ENCODE measurements at places on chromosomes 1 and 21.

DNA sequence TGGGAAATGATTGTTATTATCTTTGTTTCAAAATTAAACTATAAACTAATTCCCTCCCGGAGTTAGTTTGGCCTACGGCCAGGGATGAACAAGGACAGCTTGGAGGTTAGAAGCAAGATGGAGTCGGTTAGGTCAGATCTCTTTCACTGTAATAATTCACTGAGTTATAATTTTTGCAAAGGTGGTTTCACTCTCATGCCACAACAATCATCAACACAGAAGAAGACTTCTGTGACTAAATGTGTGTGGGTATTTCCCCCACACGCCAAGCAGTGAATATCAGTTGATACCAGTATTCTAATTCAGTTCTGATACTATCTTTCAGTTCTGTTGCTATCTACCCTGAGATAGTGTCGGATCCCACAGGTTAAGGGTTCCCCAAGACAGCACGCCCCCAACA lies 215.1 kb downstream of the S1PR1 start:
- no peak for DNase-seq

DNA sequence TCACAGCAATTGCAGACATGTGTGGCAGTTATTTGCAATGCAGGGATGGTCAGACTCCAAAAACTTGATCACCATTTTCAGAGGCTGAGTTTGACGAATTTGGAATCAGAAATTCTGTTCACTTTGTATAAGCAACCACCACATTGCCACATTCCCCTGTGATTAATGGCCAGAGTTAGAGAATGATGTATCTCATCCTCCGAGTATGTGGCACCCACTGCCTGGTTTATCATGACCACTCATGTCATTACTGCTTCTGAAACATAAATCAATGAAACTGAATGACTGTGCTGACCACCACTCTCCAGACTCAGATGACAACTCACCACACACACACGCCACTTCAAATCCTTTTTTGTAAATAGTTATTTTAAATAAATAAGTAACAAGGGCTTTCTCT lies 66.6 kb upstream of the CACHD1 start:
- DNase-seq = no peak

GRCh38 chr21:31052489-31053142 lies 14.3 kb upstream of the KRTAP19-8 start:
- DNase-seq = no peak

GRCh38 chr1:12397462-12398450 lies 167.9 kb downstream of the VPS13D start:
- no peak for DNase-seq

DNA sequence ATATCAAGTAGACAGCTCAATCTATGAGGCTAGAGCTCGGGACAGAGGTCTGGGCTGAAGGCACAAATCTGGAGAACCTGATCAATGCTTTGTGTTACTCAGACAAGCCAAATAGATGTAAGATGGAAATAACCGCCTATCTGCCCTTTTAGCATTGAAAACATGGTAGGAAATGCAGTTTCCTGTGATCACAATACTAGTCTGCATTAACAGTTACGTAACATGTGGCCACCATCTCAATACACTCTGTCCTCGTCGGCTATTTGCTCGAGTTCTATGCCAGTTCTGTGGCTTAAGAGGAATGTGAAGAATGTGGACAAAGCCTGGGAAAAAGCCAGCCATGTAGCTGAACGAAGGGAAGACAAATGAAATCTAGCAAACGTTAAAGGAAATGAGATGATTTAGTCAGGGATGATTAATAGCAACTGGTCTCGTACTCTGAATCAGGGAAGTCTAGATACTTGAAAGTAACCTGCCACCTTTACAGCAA lies 73.3 kb downstream of the HSF2BP start:
- peak; percentile 75 for DNase-seq

GRCh38 chr1:178389441-178389840 lies 107.3 kb downstream of the CLEC20A start:
- DNase-seq = no peak

DNA sequence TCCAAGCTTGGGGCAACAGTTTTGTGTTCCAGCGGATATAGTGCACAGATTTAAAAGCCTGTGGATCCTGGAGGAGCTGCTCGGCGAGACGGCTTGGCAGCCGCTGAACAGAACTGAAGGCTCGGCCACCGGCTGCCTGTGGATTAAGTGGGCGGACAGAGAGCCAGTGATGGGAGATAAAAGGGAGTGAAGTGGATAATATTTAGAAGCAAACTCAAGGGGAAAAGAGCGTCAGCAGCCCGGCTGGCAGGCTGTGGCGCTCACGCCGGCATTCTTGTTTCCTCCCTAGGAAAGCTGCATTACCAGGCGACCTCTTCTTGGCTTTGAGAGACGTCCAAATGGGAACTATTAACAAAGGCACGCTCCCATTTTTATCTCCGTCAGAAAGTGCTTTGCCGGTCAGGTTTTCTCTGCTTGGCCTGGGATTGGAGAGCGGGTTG lies 10.4 kb downstream of the TRABD2B start:
- no peak for DNase-seq

GRCh38 chr1:234498448-234499118 lies 19.6 kb upstream of the TARBP1 start:
- DNase-seq = no peak

- no peak for DNase-seq
Observed at GRCh38 chr1:3799976-3800685, 3.8 kb upstream of the LRRC47 start.

GRCh38 chr1:110370827-110371226 lies 20.0 kb downstream of the SLC16A4 start:
- peak; percentile 40 for DNase-seq

DNA sequence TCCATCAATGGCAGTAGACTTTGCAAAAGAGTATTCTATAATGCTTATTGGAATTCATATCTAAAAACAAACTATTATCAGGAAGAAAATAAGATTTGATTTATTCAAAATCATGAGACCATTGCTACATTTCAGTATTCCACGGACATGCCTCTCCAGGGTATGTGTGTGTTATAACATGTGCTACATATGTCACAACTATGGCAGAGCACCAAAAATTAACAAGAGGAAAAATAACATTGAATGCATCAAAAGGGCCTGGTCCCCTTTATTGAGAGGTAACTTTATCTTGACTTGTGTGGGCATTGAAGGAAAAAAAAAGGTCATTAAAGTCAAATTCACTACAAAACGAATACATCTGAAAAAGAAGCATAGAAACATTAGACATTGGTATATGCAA lies 22.6 kb upstream of the LRRC8B start:
- no peak for DNase-seq

- DNase-seq = no peak
Observed at GRCh38 chr1:29807689-29808088, 571.4 kb downstream of the PTPRU start.

GRCh38 chr1:231626951-231627614 lies 493 bp downstream of the DISC1 start:
- DNase-seq = no peak

- no peak for DNase-seq
Observed at GRCh38 chr1:39411526-39412478, 79.6 kb upstream of the BMP8A start.

DNA sequence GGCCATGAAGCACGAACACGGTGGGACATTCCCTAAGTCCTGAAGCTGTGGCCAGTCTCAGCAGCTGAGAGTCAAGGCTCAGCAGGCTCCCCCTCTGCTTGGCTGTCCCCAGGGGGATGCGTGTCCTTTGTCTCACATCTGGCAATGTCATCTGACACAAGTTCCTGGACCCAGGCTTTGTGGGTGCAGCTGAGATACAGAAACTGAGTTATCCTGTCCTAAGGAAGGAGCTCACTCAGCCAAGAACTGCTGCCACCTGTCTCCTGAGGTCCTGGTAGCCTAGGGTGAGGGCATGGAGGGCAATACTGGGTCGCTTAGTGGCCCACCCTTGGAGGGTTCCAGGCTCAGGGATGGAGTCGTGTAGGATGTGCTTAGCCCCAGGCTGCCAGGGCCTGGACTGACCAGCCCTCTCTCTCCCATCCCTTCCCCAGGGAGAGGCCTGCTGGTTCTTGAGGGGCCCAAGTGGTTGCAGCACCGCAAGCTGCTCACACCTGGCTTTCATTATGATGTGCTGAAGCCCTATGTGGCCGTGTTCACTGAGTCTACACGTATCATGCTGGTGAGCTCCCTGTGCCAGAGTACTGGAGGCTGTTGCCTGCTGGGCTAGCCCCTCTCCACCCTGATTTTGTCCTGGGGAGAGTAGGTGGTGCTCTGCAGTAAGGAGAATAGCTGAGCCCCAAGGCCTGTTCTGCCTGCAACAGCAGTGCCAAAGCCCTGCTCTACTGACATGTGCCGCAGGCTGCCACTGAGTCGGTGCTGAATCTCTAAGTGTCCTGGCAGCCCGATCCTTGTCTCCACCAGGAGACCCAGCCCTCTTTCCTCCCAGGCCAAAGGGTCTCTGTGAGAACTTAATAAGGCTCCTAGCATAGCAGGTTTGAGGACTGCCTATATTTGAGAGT lies 13.5 kb downstream of the CYP4B1 start:
- no peak for DNase-seq

- DNase-seq = no peak
Observed at GRCh38 chr1:112743174-112744008, 28.3 kb upstream of the PPM1J start.

- no peak for DNase-seq
Observed at GRCh38 chr1:234409328-234409727, 36.1 kb downstream of the COA6 start.
